ENCODE measurements at places on chromosomes 7 and 10. TPM values are rescaled to one million over a fixed set of nuclear protein-coding genes. Genes with fewer than 3 reads are reported as not detected.

CALCR gene
- total RNA-seq, result not detected

POP7 gene
- 47.5 TPM for total RNA-seq

AGMO gene
- total RNA-seq, result not detected

HOXA13 gene
- total RNA-seq, result not detected

NPY gene
- total RNA-seq, result not detected

SKAP2 gene
- total RNA-seq, result 7.2 TPM

SLC26A3 gene
- not detected for total RNA-seq

TMEM130 gene
- not detected for total RNA-seq

SFMBT2 gene
- 25.6 TPM for total RNA-seq

CRHR2 gene
- total RNA-seq, result not detected

PON1 gene
- total RNA-seq, result not detected

TRIM50 gene
- total RNA-seq, result 0.20 TPM

LIPJ gene
- not detected for total RNA-seq

USP54 gene
- total RNA-seq, result 6.2 TPM

SMO gene
- total RNA-seq, result 0.07 TPM

NSUN6 gene
- 18.2 TPM for total RNA-seq

ITGA8 gene
- total RNA-seq, result not detected

LAMB4 gene
- not detected for total RNA-seq

GOLGA7B gene
- 0.41 TPM for total RNA-seq

ABCB4 gene
- not detected for total RNA-seq

BMPER gene
- total RNA-seq, result not detected

WNT8B gene
- 0.45 TPM for total RNA-seq

RHOBTB1 gene
- 0.08 TPM for total RNA-seq
